Common myeloid progenitor, CD34-positive (primary cell): ENCODE measurements at places on chromosomes 4 and X.

DNA sequence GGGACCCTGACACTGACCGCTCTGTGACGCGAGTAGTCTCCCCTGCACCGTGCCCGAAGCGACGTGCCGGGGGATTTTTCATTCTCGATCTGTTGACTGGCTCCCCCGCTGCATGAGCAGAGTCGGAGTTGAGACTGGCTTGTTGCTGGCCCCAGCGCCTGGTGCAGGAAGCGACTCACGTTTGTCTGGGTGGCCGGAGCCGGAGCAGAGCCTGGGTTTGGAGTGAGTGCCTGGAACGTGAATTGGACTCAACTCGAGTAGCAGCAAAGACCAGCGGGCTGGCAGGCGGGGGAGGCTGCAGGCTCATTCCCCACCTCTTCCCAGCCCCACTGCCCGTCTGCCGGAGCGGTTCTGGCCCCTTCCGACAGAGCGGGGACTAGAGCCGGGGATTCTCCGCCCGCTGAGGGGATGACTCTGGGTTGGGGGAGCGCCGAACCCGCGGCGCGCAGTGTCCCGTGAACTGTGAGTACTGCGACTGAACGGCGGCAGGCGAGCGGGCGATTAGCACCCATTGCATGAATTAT lies 554 bp downstream of the PCDH7 start:
- peaks cover 64% of the 10 kb centered on the region for H3K4me1 ChIP-seq
- peak overlapping the region; percentile 70 for H3K4me3 ChIP-seq
- DNase-seq, result no peak
- H3K36me3 ChIP-seq, result no peaks in the 10 kb centered on the region
- no peak overlapping the region for H3K27ac ChIP-seq

- no peak overlapping the region for H3K4me3 ChIP-seq
- DNase-seq, result no peak
Observed at GRCh38 chrX:46130247-46130646, 415.0 kb downstream of the ZNF674 start.

DNA sequence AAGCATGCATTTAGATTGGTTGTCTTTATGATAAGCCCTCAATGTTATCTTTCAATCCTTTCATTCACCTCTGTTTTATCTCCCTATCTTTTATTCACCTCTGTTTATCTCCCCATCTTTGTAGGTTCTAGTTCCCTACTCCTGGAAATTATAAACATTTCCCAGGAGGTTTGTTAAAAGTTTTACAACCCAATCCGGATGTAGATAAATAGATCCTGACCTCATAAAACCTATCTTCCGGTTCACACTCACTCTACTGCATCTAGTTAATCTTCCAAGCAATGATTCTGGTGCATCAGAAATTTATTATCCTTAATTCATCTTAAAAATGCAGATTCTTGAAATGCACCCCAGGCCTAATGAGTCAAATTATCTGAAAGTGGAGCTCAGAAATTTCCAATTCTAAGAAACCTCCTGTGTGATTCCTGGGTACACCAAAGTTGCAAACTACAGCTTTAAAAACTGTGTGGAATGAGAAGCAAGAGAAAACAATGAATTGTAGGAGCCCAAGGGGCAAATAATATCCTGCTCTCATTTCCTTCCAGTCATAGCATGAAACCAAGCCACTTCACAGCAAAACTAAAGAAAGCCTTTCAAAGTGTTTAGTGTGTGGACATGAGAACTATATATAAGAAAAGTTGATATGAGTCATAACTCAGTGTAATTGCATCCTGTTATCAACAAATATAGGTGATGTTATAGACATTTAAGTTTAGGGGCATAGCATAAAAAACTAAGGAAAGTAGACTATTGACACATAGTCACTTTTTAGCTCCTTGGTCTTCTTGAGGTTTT lies 51.1 kb upstream of the UGT8 start:
- H3K27ac ChIP-seq, result no peak overlapping the region
- no peaks in the 10 kb centered on the region for H3K27me3 ChIP-seq
- no peaks in the 10 kb centered on the region for H3K4me1 ChIP-seq
- no peak overlapping the region for H3K4me3 ChIP-seq
- DNase-seq, result no peak

DNA sequence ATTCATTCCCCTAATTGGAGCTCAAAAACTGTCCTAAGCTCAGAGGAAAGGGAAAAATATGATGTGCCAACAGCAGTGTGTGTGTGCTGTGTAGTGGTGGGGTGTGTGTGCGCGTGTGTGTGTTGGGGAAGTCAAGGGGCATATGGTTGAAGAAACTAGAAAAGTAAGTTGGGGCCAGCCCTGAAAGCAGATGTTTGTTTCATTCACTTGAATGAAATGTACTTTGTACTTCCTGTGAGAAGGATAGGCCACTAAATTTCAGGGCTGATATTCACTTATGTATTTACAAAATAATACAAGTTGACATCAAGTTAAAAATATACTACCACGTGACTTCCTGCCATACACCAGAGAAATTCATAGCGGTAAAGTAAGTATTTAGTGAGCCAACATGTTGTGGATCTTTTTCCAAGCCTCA lies 151.3 kb upstream of the JADE1 start:
- no peak overlapping the region for H3K27ac ChIP-seq
- H3K27me3 ChIP-seq, result no peaks in the 10 kb centered on the region
- no peak overlapping the region for H3K4me3 ChIP-seq
- peak; percentile 0 for DNase-seq
- no peaks in the 10 kb centered on the region for H3K4me1 ChIP-seq
- H3K36me3 ChIP-seq, result no peaks in the 10 kb centered on the region

DNA sequence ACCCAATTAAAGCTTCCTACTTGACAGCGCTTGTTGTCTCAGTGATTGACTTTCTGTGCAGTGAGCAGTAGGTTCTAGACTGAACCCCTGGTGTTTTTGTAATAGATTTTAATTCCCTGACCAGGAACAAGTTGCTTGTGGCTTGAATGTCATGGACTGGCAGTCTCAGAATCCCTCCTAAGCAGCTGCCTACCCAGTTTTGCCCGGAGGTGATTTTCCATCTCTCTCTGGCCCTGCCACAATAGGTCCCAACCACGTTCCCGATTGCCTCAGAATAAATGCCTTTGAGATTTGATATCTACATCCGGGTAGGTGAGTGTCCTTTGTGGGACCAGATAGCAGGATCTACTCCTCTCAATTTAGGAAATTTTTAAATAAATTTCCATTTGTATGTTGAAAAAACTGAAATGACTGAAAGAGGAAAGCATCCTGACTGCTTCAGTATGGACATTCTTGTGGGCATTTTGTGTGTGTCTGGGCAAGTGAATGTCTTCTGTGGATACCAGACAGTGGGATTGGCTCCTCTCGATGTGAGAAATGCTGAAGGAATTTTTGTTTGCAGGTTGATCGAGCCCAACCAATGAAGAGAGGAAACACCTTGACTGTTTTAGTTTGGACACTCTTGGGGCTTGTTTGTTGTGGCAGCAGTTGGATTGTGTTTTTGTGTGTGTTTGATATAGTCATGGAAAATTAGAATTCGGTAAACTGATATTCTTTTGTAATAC lies 1607.4 kb downstream of the C4orf33 start:
- H3K4me3 ChIP-seq, result no peak overlapping the region
- no peak overlapping the region for H3K27ac ChIP-seq
- no peaks in the 10 kb centered on the region for H3K27me3 ChIP-seq
- H3K4me1 ChIP-seq, result no peaks in the 10 kb centered on the region
- H3K36me3 ChIP-seq, result no peaks in the 10 kb centered on the region

- no peaks in the 10 kb centered on the region for H3K27me3 ChIP-seq
- H3K4me3 ChIP-seq, result no peak overlapping the region
- H3K27ac ChIP-seq, result no peak overlapping the region
Observed at GRCh38 chr4:172726001-172726423, 442.6 kb upstream of the GALNT7 start.

GRCh38 chr4:163171590-163171989 lies 4.9 kb upstream of the NAF1 start:
- peaks cover 3% of the 10 kb centered on the region for H3K27me3 ChIP-seq
- DNase-seq, result no peak
- H3K4me1 ChIP-seq, result peaks cover 5% of the 10 kb centered on the region
- no peak overlapping the region for H3K27ac ChIP-seq

GRCh38 chr4:119211867-119212233 lies 663 bp upstream of the USP53 start:
- no peaks in the 10 kb centered on the region for H3K36me3 ChIP-seq
- peak overlapping the region; percentile 92 for H3K4me3 ChIP-seq
- H3K27ac ChIP-seq, result peak overlapping the region; percentile 87
- H3K4me1 ChIP-seq, result peaks cover 14% of the 10 kb centered on the region
- H3K27me3 ChIP-seq, result no peaks in the 10 kb centered on the region

DNA sequence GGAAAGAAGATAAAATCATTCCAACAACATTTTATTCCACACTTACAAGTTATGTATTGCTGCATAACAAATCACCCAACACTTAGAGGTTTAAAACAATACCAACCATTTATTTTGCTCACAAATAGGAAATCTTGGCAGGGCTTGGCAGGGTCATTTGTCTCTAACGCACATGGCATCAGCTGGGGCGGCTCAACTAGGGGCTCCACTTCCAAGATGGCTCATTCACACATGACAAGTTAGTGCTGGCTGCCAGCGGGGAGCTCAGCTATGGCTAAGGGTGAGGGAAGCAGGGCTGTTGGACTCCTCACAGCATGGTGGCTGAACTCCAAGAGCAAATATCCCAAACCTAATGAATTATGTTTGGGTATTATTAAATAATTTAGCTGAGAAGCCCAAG lies 377.0 kb downstream of the ZNF674 start:
- no peak overlapping the region for H3K27ac ChIP-seq
- H3K4me1 ChIP-seq, result no peaks in the 10 kb centered on the region
- DNase-seq, result no peak
- H3K4me3 ChIP-seq, result no peak overlapping the region
- no peaks in the 10 kb centered on the region for H3K27me3 ChIP-seq

- peaks cover 6% of the 10 kb centered on the region for H3K27me3 ChIP-seq
- no peak overlapping the region for H3K4me3 ChIP-seq
Observed at GRCh38 chr4:20687864-20688263, 12.4 kb upstream of the PACRGL start.

DNA sequence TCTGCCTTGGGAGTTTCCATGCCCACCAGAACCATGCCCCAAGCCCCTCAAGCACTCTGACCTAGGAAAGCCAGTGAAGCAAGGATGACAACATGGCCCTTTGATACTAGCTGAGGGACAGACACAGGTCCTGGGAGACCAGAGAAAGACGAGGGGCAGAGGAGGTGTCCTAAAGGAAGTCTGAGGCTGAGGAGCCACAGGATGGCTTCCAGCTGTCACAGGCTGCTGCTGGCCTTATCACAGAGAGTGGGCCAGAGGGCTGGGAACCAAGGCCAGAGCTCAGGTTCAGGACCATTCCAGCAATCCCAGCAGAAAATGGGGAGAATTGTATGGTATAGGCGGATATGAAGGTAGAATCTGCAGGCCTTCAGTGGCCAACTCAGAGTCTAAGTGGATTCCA lies 31.7 kb upstream of the MSANTD1 start:
- H3K4me1 ChIP-seq, result no peaks in the 10 kb centered on the region
- peaks cover 16% of the 10 kb centered on the region for H3K36me3 ChIP-seq
- H3K27me3 ChIP-seq, result no peaks in the 10 kb centered on the region
- DNase-seq, result no peak

DNA sequence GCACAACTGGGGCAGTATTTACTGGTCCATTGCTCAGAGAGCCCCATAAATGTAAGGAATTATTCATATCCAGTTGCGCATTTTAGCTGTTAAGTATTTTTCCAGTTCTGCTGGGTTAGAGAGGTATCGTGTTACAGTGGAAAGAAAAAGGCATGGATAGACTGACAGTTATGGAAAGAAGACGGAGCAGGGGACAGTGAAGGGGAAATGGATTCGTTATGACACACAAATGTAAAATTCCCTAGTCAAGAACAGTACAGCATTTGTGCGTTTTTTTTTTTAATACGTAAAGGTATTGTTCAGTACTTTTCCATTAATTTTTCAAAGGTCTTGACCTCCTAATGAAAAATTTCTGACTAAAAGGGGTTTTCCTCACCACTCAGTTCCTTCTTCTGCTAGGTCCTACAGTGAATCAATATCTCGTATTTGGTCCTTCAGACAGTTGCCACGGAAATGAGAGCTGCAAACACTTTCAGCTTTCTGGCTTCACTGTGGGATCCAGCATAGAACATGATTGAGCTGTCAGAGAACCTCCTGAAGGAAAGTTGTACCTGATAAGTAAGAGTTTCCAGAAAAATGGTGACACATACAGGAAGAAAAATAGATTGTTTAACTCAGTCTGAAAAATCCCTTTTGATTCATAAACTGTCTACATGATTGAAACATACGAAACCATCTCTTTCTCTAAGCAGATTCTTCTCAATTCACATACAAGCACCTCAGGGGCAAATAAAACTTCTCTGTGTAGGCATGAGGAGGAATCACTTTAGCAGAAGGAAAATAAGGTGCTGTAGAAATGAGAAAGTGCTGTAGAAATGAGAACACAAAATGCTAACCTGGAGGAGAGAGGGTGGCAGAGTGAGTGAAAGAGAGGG lies 21.8 kb upstream of the BBS12 start:
- H3K4me1 ChIP-seq, result no peaks in the 10 kb centered on the region
- H3K27ac ChIP-seq, result no peak overlapping the region
- no peak for DNase-seq
- H3K36me3 ChIP-seq, result no peaks in the 10 kb centered on the region
- no peaks in the 10 kb centered on the region for H3K27me3 ChIP-seq
- H3K4me3 ChIP-seq, result no peak overlapping the region

DNA sequence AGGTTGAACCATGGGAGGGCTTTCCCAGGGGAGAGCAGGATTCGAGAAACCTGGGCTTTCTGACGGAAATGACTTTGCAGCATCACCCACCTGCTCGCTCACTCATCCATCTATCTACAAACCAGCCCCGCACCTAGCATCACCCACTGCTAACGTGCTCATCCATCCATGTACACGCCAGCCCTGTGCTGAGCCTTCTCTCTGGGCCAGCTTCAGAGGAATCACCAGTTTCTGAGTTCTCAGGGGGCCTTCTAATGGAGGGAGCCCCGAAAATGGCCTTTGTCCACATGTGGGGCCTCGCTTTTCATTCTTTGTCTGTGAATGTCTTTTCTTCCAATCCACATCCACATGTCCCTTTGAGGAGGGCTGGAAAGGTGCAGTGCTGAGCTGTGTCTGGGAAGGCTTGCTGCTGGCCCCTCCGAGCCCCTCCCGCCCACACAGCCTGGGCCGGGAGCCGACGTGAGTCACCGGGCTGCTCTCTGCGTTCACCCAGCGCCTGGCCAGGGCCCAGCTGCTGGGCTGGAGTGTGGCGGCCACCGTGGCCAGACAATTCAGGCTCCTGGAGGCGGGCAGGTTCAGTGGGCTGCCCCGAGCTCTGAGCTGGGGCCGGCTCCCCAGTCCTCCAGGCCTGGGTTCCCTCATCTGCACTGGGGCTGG lies 14.7 kb downstream of the SORCS2 start:
- DNase-seq, result no peak
- no peaks in the 10 kb centered on the region for H3K4me1 ChIP-seq
- H3K4me3 ChIP-seq, result no peak overlapping the region
- no peaks in the 10 kb centered on the region for H3K36me3 ChIP-seq
- no peak overlapping the region for H3K27ac ChIP-seq

- no peak for DNase-seq
- H3K27ac ChIP-seq, result no peak overlapping the region
- H3K4me3 ChIP-seq, result no peak overlapping the region
- no peaks in the 10 kb centered on the region for H3K4me1 ChIP-seq
Observed at GRCh38 chr4:119743644-119744043, 115.0 kb upstream of the PDE5A start.

GRCh38 chrX:140762061-140762460 lies 52.5 kb downstream of the LINC00632 start:
- H3K36me3 ChIP-seq, result no peaks in the 10 kb centered on the region
- peaks cover 18% of the 10 kb centered on the region for H3K27me3 ChIP-seq
- H3K4me3 ChIP-seq, result no peak overlapping the region
- no peaks in the 10 kb centered on the region for H3K4me1 ChIP-seq
- no peak overlapping the region for H3K27ac ChIP-seq

- H3K4me3 ChIP-seq, result no peak overlapping the region
- no peaks in the 10 kb centered on the region for H3K27me3 ChIP-seq
- DNase-seq, result peak; percentile 73
- peaks cover 16% of the 10 kb centered on the region for H3K4me1 ChIP-seq
- no peak overlapping the region for H3K27ac ChIP-seq
Observed at GRCh38 chr4:56215901-56216300, 171.4 kb downstream of the AASDH start.
